ENCODE measurements at places on chromosomes 6 and 20. TPM values are rescaled to one million over a fixed set of nuclear protein-coding genes. Genes with fewer than 3 reads are reported as not detected.

The KCNQ2 gene
- 0.86 TPM for total RNA-seq

The GHRH gene
- not detected for total RNA-seq

The TBXT gene
- total RNA-seq: not detected

The GNAS-AS1 gene
- not detected for total RNA-seq

The TFAP2B gene
- not detected for total RNA-seq

The NMBR gene
- total RNA-seq: not detected

The EPHA7 gene
- 0.04 TPM for total RNA-seq

The CTAGE9 gene
- total RNA-seq: not detected

The POM121L2 gene
- total RNA-seq: not detected

The TMEM14B gene
- total RNA-seq: 167 TPM

The PNPLA1 gene
- total RNA-seq: not detected

The FNDC1 gene
- total RNA-seq: 0.21 TPM

The COL11A2 gene
- 0.72 TPM for total RNA-seq

The BCAS1 gene
- 0.75 TPM for total RNA-seq

The TCP11 gene
- total RNA-seq: not detected

The CLVS2 gene
- 0.07 TPM for total RNA-seq

The KDM1B gene
- total RNA-seq: 8.0 TPM

The CDC40 gene
- 11.4 TPM for total RNA-seq

The CST1 gene
- total RNA-seq: 1.4 TPM

The ZNF322 gene
- total RNA-seq: 5.3 TPM

The VWA7 gene
- total RNA-seq: 2.0 TPM

The IMPG1 gene
- not detected for total RNA-seq

The OR2B6 gene
- total RNA-seq: 0.25 TPM

The FAM217B gene
- total RNA-seq: 8.8 TPM

The SLC22A2 gene
- not detected for total RNA-seq

The SRSF12 gene
- 0.84 TPM for total RNA-seq

The PFDN6 gene
- total RNA-seq: 119 TPM

The MEI4 gene
- not detected for total RNA-seq

The TOX2 gene
- 9.3 TPM for total RNA-seq

The MRPL18 gene
- 95.6 TPM for total RNA-seq

All from A549 treated with DMSO at 1 μM for 4 hours (cell line).